ENCODE measurements at places on chromosomes 6 and 20. TPM values are rescaled to one million over a fixed set of nuclear protein-coding genes. Genes with fewer than 3 reads are reported as not detected.

The EPHA7 gene
- total RNA-seq = 0.43 TPM

DNA sequence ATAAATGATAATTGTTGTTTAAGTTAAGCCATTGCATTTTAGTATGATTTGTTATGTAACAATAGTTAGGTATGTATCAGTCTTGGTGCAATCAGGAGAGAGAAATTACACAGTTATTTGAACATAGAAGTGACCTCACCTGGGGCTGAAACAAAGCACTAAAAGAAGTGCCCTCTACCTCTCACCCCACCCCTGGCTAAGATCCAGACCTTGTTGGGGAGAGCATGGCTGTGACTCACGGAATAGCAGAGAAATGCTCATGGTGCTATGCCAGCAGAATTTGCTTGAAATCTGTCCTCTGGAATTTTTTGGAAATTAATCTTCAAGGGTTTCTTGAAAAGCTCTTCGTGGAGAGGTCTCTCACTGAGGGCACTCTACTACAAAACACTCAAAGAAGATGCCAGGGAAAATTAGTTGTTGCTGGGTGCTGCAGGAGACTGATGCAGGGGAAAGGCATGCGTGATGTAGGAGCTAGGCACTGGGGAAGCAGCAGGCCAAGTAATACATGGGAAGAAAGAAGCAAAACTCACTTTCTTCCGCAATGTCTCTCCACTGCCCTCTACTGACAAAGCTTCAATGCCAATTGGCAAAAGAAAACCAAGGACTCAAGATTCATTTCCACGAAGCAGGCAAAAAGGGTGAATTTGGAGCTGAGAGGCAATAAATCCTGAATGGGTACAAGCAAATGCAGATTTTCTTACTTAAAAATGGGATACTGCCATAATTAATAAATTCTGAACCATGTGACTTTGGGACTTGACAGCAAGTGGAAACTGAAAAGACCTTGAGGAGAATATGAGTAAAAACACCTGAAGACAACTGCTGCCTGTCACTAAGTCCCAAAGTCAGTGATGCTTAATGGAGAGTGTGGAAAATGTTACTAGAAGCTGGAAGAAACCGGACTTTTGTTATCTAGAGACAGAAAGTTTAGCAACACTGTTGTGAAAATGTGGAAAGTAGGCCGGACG, 136.3 kb upstream of the ZNF184 start:
- no peak for DNase-seq

GRCh38 chr6:91305755-91306154, 718.9 kb upstream of the MAP3K7 start:
- no peak for DNase-seq

DNA sequence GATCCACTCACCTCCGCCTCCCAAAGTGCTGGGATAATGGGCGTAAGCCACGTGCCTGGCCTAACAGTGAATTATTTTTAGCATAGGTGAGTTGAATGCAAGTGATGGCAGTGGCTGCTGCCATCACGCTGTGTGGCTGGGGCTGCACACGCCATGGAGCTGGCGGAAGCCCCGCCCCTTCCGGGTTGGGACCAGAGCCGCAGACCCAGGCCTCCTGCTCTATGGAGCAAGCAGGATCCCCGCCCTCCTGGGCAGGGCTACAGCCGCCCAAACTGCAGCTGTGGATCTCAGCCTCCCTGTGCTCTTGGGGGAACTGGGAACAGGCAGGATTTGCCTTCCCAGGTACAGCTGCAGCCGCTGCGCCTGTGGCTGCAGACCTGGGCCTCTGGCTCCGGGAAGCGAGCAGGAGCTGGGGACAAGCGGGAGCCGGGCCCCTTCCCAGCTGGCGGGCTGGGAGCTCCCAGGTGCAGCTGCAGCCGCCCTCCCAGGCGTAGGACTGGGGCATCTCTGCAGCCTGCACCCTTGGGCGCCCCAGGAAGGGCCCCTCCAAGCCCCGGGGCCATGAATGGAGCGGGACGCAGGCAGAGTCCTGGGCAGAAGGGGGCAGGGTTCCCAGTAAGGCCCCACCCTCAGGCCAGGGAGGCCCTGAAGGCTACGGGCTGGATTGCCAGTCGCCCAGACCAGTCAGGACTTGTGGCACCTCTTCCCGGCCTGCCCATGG, 30.9 kb upstream of the SLA2 start:
- DNase-seq = no peak

- DNase-seq = no peak
These were observed 2.7 kb downstream of the PAX1 start for GRCh38 chr20:21707999-21708737.

- DNase-seq = no peak
These were observed 107.8 kb downstream of the UBE3D start for GRCh38 chr6:82957868-82958245.

- DNase-seq = no peak
These were observed 13.7 kb upstream of the RNASET2 start for GRCh38 chr6:166970091-166970490.

DNA sequence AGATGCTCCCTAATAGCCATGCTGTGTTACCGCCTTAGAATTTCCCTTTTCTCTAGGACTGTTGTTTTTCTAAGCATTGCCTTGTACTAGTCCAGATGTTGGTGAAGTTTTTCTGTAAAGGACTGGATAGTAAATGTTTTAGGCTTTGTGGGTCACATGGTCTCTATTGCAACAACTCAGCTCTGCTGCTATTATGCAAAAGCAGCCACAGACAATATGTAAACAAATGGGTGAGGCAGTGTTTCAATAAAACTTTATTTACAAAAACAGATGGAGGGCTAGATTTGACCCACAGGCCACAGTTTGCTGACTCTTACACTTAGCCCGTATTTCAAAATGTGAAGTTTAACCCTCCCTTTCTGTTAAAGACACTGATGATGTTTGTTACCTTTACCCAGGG, 207.6 kb upstream of the MYLIP start:
- no peak for DNase-seq

DNA sequence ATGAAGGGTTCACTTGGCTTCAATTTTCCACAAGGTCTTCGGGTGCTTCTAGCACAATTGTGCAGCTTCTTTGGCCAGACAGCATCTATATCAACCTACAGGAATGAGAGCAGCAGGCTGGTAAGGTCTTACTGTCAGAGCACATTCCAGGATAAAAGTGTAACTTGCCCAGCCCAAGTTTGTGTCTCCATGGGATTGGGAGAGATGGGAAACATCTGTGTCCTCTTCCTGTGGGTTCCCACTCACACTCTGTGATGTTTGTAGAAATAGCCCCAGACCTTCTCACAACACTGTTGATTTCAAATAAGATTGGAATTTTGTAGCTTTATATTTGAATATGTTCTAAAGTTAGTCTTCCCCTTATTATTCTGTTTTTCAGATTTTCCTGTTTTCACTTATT, 83.4 kb upstream of the RGS17 start:
- no peak for DNase-seq

GRCh38 chr6:122392564-122393350, 6.7 kb upstream of the HSF2 start:
- DNase-seq = no peak
